NCI-H1417 treated with DMSO at 0.1 percent for 48 hours (cell line): ENCODE measurements at places on chromosomes 12 and 14.

DNA sequence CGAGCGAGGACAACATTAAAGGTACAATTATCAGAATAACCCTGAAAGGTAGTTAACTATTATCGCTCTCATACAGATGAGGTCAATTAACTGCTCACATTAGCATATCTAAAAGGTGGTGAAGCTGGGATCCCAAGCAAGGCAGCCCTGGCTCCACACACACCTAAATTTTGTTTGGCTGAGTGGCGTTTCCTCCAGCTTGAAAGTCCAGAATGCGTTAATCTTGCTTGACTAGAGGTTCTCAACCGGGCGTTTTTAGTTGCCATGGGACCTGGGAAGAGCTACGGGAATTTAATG lies 531 bp downstream of the DLGAP5 start:
- DNase-seq: no peak

DNA sequence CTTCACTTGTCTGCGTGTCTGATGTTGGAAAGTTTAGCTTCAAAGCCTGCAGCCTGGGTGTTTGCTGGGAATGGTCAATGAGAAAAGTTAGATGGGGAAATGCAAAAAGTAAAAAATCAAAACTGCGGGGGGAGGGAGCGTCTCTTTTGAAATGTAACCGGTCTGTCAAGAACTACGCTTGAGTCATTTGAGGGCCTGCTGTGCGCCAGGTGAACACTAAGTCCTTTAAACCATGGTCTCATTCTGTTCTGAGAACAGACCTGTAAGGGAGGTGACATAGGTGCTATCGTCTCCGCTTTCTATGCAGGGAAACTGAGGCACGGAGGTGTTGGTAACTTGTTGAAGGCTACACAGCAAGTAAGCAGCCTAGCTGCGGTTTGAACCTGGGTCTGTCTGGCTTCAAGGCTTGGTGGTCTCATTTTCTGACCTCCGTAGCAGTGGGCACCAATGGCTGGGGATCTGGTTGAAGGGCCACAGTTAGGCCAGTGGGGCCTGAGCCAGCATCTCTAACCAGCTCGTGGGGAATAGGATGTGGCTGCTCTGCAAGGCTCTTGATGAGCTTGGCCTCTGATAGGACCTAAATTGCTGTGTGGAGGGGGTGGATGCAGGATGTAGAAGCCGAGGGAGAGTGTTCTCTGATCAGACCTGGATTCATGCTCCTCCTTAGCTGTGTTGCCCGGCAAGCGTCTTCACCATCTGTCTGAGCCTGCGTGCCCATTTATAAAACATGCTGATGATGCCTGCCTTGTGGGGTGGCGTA lies 41.5 kb downstream of the KCTD10 start:
- DNase-seq: no peak

GRCh38 chr14:101077481-101078074 lies 174.1 kb upstream of the RTL1 start:
- DNase-seq: no peak

- DNase-seq: no peak
Measured at GRCh38 chr12:51844854-51845253, 3.7 kb downstream of the FIGNL2 start.

- DNase-seq: no peak
Measured at GRCh38 chr14:83664389-83664788, 1865.6 kb upstream of the FLRT2 start.

GRCh38 chr14:90450667-90451066 lies 53.8 kb downstream of the CALM1 start:
- DNase-seq: no peak

DNA sequence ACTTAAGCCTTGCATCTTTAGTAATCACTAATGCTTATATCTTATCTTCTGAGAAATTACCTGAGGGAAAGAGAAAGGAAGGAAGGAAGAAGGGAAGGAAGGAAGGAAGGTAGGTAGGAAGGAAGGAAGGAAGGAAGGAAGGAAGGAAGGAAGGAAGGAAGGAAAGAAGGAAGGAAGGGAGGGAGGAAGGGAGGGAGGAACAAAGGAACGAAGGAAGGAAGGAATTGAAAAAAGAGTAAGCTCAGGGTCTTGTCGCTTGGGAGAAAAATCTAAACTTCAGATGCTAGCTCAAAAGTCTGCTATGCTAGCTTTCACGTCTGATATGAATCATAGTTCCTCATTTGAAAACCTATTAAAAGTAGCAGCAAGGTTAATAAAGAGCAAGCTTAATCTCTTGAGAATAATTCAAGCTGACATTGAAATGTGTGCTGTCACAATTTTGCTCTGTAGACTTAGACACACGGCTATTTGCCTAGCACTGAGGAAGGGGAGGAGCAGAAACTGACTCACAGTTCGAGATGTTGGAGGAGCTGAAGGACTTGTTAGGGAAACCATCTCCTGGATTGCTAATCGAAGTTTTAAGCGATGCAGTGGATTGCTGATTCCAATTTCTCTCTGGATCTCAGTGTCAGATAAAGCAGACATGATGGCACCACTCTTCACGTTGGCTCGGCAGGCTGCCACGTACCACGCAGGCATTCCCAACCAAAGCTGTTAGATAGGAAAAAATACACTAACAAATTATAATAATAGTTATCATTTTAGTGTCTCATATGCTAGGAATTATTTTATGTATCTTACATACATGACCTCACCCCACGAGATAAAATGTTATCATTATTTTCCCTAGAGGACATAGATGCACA lies 216.7 kb downstream of the ACSS3 start:
- DNase-seq: no peak

DNA sequence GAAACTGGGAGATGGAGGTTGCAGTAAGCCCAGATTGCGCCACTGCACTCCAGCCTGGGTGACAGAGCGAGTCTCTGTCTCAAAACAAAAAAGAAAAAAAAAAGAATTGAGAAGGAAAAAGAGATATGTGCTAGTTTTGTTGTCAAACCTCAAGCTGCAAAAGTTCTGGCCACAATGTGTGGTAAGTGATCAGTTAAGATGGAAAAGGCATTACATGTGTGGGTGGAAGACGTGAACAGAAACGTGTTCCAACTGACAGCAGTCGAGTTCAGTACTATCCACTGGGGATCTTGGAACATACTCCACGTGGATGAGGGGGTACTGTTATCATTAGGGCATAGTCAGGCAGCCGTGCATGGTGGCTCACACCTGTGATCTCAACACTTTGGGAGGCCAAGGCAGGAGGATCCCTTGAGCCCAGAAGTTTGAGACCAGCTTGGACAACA lies 17.3 kb downstream of the GPR68 start:
- DNase-seq: no peak
